ENCODE measurements at places on chromosomes 1 and 21.
A peak's percentile ranks its signal among the peaks of the same experiment; 100 is the strongest.

GRCh38 chr1:170714163-170714562 lies 50.2 kb downstream of the PRRX1 start:
- no peak for DNase-seq

DNA sequence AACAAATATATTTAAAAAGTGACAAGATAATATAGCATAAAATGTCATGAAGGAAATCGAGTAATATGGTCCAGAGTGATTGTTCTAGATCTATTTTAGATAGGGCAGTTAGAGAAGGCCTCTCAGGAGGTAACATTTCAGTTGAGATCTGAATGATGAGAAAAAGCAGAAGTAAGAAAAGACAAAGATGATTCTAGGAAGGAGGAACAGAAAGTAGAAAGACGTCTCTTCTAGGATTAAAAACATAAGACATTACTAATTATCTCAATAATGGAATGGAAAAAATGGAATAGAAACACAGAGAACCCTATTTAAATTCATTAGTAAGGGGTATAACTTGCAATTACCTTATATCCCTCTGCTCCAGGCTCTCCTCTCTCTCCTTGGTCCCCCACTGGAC lies 130.0 kb upstream of the ZNHIT6 start:
- no peak for DNase-seq

DNA sequence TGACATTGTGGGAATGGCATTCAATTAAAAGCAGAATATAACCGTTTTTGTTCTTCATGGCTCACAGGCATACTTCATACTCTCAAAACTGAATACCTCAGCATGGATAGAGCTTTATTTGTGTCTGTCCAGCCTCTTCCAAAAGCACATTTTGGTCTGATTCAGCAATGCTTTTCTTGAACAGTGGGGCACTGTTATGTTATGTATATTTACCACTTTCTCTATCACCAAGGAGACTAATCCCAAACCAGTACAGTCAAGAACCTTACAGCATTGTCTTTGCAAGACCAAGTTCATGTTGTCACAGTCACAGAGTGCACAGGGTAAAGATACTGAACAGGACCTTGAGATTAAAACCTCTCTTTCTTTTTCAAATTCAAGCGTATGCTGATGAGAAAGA lies 582.8 kb downstream of the PTBP2 start:
- DNase-seq = no peak

DNA sequence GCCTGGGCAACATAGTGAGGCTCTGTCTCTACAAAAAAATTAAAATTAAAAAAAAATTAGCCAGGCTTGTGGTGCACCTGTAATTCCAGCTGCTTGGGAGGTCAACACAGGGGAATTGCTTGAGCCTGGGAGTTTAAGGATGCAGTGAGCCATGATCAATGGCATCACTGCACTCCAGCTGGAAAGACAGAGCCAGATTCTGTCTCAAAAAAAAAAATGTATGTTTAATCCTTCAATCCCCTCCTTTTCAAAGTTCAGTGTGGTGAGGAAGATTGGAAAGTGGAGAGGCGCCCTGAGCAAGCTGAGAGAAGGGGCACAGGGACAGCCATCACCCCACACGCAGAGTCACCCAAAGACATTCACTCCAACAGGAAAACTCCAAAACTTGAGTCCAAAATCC lies 97.7 kb upstream of the BACE2 start:
- DNase-seq = no peak

DNA sequence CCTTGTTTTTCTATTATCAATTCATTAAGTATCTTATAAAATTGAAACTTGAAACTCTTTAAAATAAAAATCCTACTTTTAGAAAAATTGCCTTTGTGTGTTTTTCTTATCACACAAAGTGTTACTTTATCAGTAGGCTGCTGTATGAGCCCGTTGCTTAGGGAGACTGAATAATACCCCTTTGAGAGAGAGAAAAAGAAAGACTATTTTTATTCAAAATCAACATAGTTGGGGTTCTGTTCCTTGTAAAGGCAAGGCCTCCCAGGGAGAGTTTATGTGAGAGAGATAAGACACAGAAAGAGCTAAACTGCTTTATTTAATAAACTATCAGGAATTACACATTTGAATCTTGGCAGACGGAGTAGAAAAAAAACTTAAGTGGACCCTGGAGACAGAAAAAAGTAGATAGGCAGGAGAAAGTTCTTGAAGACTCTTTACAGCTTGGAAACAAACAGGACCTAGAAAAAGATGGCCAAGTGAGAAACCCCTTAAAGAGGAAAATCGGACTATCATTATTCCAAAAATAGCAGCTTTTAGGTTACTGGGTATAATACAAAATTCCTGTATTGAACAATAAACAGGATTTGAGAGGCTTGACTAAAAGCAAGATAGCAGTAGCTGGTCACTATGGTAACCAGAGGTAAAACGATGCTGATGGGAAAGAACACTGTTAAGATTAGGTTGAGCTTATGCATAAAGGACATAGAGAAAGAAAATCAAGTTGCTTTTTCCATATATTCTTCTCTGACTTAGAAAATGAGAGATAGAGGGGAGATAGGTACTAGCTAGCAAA lies 170.9 kb downstream of the LRRC7 start:
- no peak for DNase-seq

- DNase-seq = no peak
Measured at GRCh38 chr1:109887884-109888283, 22.8 kb upstream of the CSF1 start.

DNA sequence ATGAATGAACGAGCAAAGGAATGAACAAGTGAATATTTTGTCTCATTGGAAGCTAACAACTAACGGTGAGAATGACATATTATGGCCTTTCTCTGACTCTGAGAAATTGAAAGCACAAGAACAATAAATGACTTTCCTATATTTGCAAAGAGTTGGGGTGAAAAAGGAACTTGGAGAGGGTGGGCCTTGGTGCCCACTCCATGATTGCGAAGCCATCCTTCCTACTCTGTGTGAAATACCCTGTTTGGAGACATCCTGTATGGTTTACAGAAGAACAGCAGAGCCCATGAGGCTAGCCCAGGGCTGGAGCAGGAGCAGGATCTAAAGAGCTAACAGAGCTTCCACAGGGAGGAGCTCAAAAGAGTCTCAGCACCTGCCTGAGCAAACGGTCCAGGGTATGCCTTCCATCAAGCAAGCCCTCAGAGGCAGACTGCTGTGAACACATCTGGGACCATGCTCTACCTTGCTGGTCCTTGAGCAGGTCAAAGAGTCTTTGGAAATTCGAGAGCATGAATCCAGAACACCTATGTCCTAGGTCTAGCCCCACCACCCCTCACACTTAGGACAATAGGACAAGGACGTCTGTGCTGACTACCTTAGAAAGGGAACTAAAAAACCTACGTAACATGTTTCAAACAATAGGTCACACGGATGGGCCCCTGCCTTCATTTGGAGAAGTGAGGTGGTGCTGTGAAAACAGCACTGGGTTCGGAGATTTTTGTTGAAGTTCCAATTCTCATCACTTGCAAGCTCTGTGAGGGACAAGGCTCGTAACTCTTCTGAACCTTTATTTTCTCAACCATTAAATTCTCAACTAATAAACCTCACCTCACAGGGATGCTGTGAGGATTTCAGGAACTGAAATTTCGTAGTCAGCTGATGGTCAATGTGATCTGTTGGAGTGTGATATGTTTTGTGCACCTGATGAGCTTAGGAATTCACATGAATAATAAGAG lies 377.4 kb downstream of the RRAGC start:
- no peak for DNase-seq

DNA sequence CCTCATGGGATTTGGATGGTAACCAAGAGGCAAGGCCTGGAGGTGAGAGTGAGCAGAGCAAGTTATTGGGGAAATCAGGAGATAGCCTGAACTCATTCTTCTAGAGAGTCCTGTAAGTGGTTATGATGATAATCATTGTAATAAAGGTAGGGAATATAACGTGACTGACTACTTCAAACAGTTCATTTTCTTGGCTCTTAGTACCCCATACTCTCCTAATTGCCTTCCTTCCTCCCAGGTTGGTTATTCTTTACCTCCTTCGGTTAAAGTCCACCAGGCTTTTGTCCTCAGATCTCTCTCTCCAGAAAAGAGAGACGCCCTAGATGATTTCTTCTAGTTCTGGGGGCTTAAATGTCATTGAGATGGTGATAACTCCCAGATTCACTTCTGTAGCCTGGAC lies 35.3 kb downstream of the KIF1B start:
- no peak for DNase-seq

DNA sequence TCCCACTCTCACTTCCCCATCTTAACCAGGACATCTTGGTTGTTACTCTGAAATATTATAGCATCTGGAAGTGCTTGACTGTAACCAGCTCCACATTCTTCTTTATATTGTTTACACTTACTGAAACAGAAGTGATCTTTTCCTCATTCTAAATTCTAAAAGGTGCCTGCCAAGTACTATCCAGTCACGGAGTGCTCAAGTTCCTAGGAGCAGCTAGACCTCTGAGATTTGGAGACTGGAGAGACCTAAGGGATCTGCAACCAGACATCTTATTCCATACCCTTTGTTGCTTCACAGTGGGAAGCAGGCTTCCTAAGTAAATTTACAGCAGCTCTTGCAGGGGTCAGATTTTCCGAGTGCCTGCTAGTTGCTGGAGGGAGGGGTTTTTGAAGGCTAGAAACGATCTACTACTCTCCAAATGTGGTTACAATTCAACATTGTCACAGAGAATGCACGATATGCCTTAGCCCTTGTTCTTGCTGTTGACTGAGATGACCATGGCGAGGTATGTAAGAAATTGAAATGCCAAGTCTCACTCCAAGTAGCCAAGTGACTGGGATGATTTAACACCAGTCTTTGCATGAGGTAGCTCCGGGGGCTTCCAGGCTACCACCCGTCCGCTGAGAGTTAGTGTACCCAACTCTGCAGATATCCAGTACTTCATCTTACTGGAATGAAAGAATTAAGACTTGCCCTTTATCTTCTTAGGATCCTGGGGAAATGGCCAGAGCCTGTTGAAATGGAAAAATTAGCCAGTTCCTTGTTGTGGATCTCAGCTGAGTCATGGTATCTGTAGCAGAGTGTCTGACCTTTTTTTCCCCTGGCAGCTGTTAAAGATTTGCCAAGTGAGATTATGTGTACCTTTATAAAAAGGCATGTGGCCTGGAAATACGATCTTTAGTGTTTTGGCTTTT lies 150.8 kb downstream of the MAST2 start:
- DNase-seq = peak; percentile 40

GRCh38 chr21:18468790-18469189 lies 65.2 kb upstream of the TMPRSS15 start:
- no peak for DNase-seq

DNA sequence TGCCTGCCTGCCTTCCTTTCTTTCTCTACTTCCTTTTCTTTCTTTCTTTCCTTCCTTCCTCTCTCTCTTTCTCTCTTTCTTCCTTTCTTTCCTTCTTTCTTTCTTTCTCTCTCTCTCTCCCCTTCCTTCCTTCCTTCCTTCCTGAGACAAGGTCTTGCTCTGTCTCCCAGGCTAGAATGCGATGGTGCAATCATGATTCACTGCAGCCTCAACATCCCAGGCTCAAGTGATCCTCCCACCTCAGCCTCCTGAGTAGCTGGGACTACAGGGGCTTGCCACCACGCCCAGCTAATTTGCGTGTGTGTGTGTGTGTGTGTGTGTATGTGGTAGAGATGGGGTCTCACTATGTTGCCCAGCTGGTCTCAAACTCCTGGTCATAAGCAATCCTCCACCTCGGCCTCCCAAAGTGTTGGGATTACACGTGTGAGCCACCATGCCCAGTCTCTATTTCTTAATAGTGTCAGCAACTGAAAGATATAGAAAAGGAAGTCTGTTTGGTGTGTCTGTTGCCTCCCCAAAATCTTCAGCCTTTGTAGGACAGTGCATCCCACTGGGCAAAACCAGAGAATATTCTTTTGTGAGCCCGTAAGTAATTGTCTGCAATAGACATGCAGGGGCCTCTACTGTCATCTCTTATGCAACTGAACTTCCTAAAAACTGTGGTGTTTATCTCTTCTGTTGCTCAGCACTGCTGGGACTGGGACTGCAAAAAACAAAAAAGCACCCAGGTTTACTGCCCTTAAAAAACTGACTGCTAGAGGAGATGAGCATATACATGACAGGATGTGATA lies 20.9 kb upstream of the RAB4A start:
- DNase-seq = no peak

DNA sequence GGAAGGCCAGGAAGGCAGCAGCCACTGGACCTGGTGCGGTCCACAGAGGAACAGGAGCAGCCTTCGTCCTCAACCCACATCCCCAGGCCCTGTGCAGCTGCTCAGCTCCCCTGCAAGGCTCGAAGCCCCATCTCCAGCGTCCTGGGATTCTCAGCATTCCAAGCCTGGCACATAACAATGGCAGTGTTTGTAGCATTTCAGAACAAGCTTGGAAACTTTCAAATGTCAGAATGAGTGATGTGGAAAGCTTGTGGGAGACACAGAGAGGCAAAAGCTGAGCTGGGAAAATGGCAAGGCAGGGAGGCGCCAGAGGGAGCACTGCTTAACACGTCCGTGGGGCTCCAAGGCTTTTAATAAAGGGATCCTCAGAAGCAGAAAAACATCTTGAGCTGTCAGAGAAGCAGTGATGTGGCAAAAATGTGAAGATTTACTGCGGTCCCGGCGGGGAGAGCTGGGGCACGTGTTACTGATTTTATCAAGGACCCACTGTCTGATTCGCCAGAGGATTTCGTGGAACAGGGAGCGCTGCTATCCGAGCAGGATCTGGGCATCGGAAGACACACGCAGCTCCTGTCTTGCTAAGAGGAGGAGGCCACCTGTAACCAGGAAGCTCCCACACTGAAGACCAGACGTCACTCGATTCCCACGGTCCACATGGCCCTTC lies 38.1 kb downstream of the TOMM20 start:
- DNase-seq = no peak

GRCh38 chr1:197029749-197030148 lies 37.3 kb downstream of the F13B start:
- peak; percentile 69 for DNase-seq

- DNase-seq = no peak
Measured at GRCh38 chr1:47380699-47381098, 35.4 kb upstream of the FOXE3 start.

- no peak for DNase-seq
Measured at GRCh38 chr1:222026280-222026679, 284.4 kb upstream of the DUSP10 start.

- no peak for DNase-seq
Measured at GRCh38 chr1:234253732-234254131, 119.5 kb upstream of the COA6 start.

GRCh38 chr1:16918371-16918770 lies 3.4 kb upstream of the CROCC start:
- DNase-seq = no peak

GRCh38 chr1:205371871-205372660 lies 15.3 kb upstream of the KLHDC8A start:
- DNase-seq = peak; percentile 16

GRCh38 chr1:5976726-5977493 lies 15.3 kb downstream of the NPHP4 start:
- DNase-seq = no peak

GRCh38 chr1:6053206-6053546 lies 7.5 kb downstream of the KCNAB2 start:
- no peak for DNase-seq
